Keratinocyte (primary cell): ENCODE measurements at places on chromosomes 13 and 19. TPM values are rescaled to one million over a fixed set of nuclear protein-coding genes. Genes with fewer than 3 reads are reported as not detected.

Gene AKT2
- polyA plus RNA-seq = 95.5 to 142 TPM (median 108 TPM) in 3 replicates

Gene CLC
- not detected in 3 replicates for polyA plus RNA-seq

Gene HPN
- not detected in 3 replicates for polyA plus RNA-seq

Gene ZNF880
- 18.7 to 23.9 TPM (median 19.6 TPM) in 3 replicates for polyA plus RNA-seq

Gene FCGBP
- polyA plus RNA-seq = 0.02 to 0.12 TPM (median 0.10 TPM) in 3 replicates

Gene MED16
- polyA plus RNA-seq = 9.7 to 20.3 TPM (median 12.0 TPM) in 3 replicates

Gene KLF1
- polyA plus RNA-seq = not detected in 3 replicates

Gene SLC25A41
- 0.09 TPM in 1 of 3 replicates, not detected in the others for polyA plus RNA-seq

Gene ZNF69
- polyA plus RNA-seq = 0.56 to 0.97 TPM (median 0.84 TPM) in 3 replicates

Gene RGL3
- not detected in 3 replicates for polyA plus RNA-seq

Gene C19orf81
- polyA plus RNA-seq = not detected in 3 replicates

Gene LYPD4
- not detected in 3 replicates for polyA plus RNA-seq

Gene SIGLEC14
- polyA plus RNA-seq = not detected in 3 replicates

Gene CTXN1
- 0.41 to 2.1 TPM (median 1.5 TPM) in 3 replicates for polyA plus RNA-seq

Gene OLFM4
- not detected in 3 replicates for polyA plus RNA-seq

Gene PSG2
- polyA plus RNA-seq = 0.09 to 0.17 TPM (median 0.14 TPM) in 3 replicates

Gene ZFP14
- 0.62 to 0.96 TPM (median 0.88 TPM) in 3 replicates for polyA plus RNA-seq

Gene CBY2
- polyA plus RNA-seq = not detected in 3 replicates

Gene NBEA
- 0.02 to 0.06 TPM (median 0.05 TPM) in 3 replicates for polyA plus RNA-seq

Gene OR7C2
- not detected in 3 replicates for polyA plus RNA-seq

Gene KLK12
- polyA plus RNA-seq = not detected in 3 replicates

Gene ZNF626
- polyA plus RNA-seq = 5.0 to 7.8 TPM (median 7.6 TPM) in 3 replicates

Gene PEAK3
- not detected in 3 replicates for polyA plus RNA-seq

Gene CEACAM7
- not detected in 3 replicates for polyA plus RNA-seq

Gene FCER2
- 0.14 TPM in 1 of 3 replicates, not detected in the others for polyA plus RNA-seq

Gene ZAR1L
- not detected in 3 replicates for polyA plus RNA-seq

Gene SNRPA
- 54.5 to 129 TPM (median 93.4 TPM) in 3 replicates for polyA plus RNA-seq

Gene ALKBH6
- 27.8 to 37.1 TPM (median 36.7 TPM) in 3 replicates for polyA plus RNA-seq

Gene ZNF714
- polyA plus RNA-seq = 4.9 to 8.8 TPM (median 5.3 TPM) in 3 replicates

Gene BLOC1S3
- 5.1 to 8.3 TPM (median 6.9 TPM) in 3 replicates for polyA plus RNA-seq

Gene CDC16
- 66.4 to 91.8 TPM (median 74.5 TPM) in 3 replicates for polyA plus RNA-seq

Gene S1PR5
- 9.4 to 10.5 TPM (median 10.3 TPM) in 3 replicates for polyA plus RNA-seq

Gene TBCB
- polyA plus RNA-seq = 179 to 193 TPM (median 183 TPM) in 3 replicates

Gene MCEMP1
- 0.09 TPM in 1 of 3 replicates, not detected in the others for polyA plus RNA-seq

Gene ADGRE2
- polyA plus RNA-seq = 4.1 to 5.3 TPM (median 4.2 TPM) in 3 replicates

Gene LILRA6
- not detected in 3 replicates for polyA plus RNA-seq

Gene RABAC1
- polyA plus RNA-seq = 107 to 232 TPM (median 132 TPM) in 3 replicates

Gene SIGLEC8
- not detected in 3 replicates for polyA plus RNA-seq

Gene ELSPBP1
- not detected in 3 replicates for polyA plus RNA-seq

Gene IL11
- 1.6 to 5.1 TPM (median 2.2 TPM) in 3 replicates for polyA plus RNA-seq

Gene PBX4
- polyA plus RNA-seq = 1.7 to 2.2 TPM (median 2.1 TPM) in 3 replicates

Gene ADGRE1
- polyA plus RNA-seq = 0.04 TPM in 1 of 3 replicates, not detected in the others

Gene CD33
- polyA plus RNA-seq = 0.16 TPM in 1 of 3 replicates, not detected in the others

Gene SIRT2
- polyA plus RNA-seq = 46.6 to 57.4 TPM (median 47.6 TPM) in 3 replicates

Gene PIBF1
- polyA plus RNA-seq = 3.8 to 9.1 TPM (median 4.2 TPM) in 3 replicates

Gene LILRA1
- polyA plus RNA-seq = not detected in 3 replicates

Gene PNMA8B
- 0.01 TPM in 1 of 3 replicates, not detected in the others for polyA plus RNA-seq

Gene PPM1N
- polyA plus RNA-seq = 1.9 to 2.5 TPM (median 2.0 TPM) in 3 replicates

Gene JAK3
- 0.37 to 0.59 TPM (median 0.50 TPM) in 3 replicates for polyA plus RNA-seq

Gene SLC7A9
- polyA plus RNA-seq = 0.06 to 0.31 TPM (median 0.20 TPM) in 3 replicates

Gene ZNF649
- polyA plus RNA-seq = 5.4 to 6.5 TPM (median 6.0 TPM) in 3 replicates

Gene SIAH3
- 0.12 to 0.19 TPM (median 0.17 TPM) in 3 replicates for polyA plus RNA-seq

Gene HIPK4
- polyA plus RNA-seq = 0.03 to 0.06 TPM in 2 of 3 replicates, not detected in the other

Gene TNNT1
- polyA plus RNA-seq = 89.7 to 113 TPM (median 99.6 TPM) in 3 replicates

Gene ANKRD24
- polyA plus RNA-seq = 0.02 to 0.15 TPM (median 0.07 TPM) in 3 replicates

Gene CPB2
- 0.06 to 0.26 TPM (median 0.08 TPM) in 3 replicates for polyA plus RNA-seq

Gene B3GNT8
- polyA plus RNA-seq = 0.45 to 1.8 TPM (median 0.97 TPM) in 3 replicates
